ENCODE measurements at places on chromosomes 11 and 22.

DNA sequence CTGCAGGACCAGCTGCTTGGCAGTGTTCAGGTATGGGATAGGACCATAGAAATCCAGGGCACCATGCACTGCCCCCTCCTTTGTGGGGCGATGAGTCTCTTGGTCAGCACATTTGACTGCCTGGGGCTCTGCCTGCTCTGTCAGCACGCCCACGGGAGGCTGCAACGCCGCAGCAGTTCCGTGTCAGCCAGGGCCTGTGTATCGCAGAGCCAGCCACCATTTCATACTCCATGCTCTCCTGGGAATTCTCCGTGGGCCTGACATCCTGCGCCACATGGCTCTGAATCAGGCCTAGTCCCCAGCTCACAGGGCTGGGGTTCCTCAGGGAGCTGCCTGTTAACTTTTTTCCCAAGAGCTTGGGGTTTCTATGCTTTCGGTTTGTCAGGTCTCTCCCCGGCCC lies 16.9 kb upstream of the RELT start:
- no peak for DNase-seq

DNA sequence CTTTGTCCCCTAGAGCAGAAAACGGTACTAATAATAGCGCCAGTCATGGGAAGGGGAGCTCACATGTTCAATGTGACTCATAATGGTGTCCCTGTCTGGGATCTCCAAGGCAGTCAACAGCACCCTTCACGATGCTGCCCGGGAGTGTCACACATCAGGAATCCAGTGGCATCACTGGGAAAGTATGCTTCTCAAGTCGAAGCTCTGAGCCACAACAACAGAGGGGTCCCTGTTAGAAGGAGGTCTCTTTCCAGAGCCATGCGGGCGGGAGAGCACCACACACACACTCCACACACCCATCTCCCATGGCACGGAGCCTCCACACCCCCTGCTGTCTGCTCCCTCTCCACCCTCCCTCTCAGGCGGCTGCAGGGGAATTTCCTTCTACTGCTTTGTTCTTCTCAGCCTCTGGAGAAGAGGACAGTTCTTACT lies 119.7 kb downstream of the ETS1 start:
- DNase-seq: peak; percentile 100

DNA sequence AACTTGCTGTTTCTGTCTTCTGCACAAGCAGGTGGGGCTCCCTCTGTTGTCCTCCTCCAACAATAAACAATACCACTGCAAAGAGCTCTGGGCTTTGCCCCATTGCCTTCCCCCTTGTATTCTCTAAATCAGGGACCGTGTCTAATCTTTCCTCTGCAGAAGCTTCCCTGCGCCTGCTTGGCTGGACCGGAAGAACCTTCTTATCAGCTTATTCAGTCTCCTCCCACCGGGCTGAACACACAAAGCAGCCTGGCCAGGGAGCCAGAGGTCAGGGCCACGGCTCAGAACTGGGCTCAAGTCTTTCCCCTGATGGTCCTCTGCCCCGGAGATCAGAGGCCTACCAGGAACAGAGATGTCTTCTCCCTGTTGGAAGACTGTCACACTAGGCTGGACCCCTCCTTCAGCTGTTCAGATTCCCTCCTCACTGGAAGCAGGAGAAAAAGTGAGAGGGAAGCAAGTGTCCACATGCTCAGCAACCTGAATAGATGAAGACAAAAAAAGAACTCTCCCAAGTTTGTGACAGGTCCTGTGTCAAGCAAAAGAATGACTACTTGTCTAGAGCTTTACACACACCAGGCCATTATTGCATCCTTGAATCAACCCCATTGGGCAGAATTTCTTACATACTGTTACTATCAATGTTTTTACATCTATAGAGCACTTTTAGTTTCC lies 63.7 kb downstream of the RAB30 start:
- no peak for DNase-seq

- DNase-seq: no peak
These were observed 71.0 kb upstream of the KIRREL3 start for GRCh38 chr11:127071606-127072005.

DNA sequence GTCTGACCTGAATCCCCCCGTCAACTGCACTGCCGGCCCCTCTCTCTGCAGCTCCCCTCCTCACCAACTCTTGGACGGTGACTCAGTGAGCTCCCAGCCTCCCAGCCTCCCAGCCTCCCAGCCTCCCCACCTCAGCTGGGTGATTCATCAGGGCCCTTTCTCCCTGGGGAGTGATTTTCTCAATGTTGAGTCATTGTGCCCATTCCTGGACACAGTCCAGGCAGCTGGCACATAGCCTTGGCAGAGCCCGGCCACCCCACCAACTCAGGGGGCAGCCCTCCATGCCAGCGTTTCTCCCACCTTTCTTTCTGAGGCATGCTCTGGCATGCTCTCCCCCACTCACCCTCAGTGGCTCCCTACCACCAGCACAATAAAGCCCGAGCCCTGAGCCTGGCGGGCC lies 30.7 kb downstream of the PDE2A start:
- DNase-seq: peak; percentile 14

DNA sequence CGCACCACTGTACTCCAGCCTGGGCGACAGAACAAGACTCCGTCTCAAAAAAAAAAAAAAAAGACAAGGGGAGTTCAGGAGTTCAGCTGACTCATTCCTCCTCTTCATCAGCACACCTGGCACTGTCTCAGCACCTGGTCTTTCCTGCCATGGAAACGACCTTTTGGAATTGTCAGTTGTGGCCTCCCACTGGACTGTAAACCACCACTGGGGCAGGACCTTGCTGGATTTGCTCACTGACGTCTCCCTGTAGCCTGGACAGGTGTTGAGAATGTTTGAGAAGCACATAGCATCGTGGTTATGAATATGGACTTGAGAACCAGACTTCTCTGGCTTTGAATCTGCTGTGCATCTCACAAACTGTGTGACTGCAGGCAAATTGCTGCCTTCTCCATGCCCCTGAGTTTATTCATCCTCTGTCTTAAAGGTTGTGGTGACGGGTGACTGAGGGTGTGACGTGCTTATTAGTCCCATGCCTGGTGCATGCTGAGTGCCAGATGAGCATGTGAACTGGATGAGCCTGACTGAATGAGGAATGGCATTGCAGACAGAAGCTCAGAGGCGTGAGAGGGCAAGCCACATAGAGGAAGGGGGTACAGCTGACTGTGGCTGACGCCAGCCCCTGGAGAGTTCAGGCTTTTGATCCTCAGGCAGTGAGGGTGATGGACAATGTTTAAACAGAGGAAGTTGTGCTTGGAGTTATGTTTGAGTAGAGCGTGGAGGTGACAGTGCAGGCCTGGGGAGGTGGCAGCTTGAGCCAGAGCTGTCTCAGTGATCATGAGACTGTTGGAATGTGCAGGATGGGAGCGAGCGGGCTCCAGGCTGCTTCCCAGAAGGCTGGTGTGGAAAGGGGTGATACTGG lies 12.7 kb downstream of the TOM1 start:
- DNase-seq: peak; percentile 81

- no peak for DNase-seq
These were observed 38.0 kb upstream of the JAM3 start for GRCh38 chr11:134030853-134031252.

GRCh38 chr11:123546515-123546914 lies 107.9 kb downstream of the SCN3B start:
- DNase-seq: peak; percentile 87

DNA sequence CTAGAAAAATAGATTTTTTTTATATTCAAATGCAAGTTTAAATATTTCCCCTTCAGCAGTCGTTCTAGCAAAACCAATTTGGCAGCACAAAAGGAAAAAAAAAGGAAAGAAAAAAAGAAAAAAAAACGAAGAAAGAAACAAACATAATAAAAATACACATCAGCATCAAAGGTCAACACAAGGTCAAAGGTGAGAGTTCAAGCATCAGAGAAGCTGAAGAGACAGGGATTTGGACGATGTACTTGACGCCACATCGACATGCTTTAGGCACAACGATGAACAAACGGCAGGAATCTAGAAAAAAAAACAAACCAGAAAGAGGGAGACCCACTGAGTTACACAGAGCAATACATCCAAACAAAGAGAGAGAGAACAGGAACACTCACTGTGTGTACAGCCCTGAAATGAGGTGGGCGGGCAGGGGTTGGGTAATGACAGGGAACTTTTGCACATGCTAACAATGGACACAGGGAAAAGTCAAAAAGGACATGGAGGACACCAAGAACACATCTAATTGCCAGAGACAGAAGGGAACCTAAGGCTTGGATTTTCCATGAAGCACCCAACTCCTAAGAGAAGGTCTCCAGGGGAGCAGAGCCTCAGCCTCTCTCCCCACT lies 19.8 kb upstream of the RAPSN start:
- peak; percentile 18 for DNase-seq

GRCh38 chr11:59669611-59670009 lies 773 bp upstream of the PATL1 start:
- DNase-seq: peak; percentile 72

GRCh38 chr22:35961480-35962295 lies 66.9 kb downstream of the RBFOX2 start:
- peak; percentile 94 for DNase-seq

- DNase-seq: peak; percentile 60
These were observed 123.8 kb downstream of the MICAL2 start for GRCh38 chr11:12234221-12234620.

All from fibroblast of lung (primary cell).